ENCODE measurements at places on chromosomes 2 and 18.

DNA sequence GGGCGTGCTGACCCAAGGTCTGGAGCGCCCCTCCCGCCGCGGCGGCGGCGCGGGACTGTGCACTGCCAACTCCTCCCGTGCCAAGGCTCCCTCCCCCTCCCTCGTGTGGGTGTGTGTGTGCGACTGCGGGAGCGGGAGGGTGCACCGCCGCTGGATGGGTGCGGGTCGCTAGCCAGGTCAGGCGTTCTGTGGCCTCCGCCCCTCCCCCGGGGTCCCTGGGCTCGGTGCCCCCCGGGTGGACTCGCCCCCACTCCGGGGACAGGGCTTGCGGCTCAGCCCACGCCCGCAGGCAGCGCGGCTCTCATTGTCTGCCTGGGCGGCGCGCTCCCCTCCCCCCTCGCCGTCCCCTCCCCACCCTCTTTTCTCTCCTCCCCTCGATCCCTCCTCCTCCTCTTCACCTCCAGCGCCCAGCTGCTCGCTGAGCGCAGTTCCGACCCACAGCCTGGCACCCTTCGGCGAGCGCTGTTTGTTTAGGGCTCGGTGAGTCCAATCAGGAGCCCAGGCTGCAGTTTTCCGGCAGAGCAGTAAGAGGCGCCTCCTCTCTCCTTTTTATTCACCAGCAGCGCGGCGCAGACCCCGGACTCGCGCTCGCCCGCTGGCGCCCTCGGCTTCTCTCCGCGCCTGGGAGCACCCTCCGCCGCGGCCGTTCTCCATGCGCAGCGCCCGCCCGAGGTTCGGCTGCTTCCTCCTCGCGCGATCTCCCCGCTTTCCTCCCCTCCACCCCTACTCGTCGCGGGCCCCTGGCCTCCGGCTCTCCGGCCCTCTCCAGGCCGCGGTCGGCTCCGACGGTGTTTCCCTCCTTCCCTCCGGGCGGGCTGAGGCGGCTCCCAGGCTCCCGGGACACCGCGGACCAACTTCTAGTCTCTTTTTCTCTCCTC is at the start of gene GATA6:
GATA6 (plus strand) TSS at position 579 of the 878 bp plus-strand sequence. CDS start 1,556 bp downstream, outside the sequence.
- DNase-seq, result peak; percentile 28

- DNase-seq, result no peak
Measured at GRCh38 chr2:169775765-169776164, 22.9 kb upstream of the SSB start.

GRCh38 chr2:38038682-38039081 is 37.3 kb downstream of the CYP1B1 start:
- no peak for DNase-seq

DNA sequence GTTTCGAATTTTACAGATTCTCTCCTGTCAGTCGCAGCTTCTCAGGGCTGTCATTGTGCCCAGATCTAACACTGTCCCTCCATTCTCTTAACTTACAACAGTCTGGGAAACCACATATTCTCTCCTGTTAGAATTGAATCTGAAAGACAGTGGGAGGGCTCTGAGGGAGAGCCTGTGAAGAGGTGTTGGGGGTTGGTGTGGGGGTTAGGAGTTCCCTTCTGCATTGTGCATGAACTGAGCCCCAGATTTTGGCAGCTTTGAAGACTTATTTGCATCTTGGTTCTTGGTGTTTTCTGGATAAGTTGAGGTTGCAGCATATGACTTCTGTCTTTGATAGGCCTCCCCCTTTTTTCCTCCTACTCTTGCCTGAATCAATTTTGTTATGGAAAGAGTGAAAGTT is 64.1 kb downstream of the TANC1 start:
- DNase-seq, result no peak

- no peak for DNase-seq
Measured at GRCh38 chr2:116141891-116142474, 1672.5 kb upstream of the DDX18 start.

- DNase-seq, result no peak
Measured at GRCh38 chr2:71156573-71156972, 26.1 kb downstream of the MPHOSPH10 start.

DNA sequence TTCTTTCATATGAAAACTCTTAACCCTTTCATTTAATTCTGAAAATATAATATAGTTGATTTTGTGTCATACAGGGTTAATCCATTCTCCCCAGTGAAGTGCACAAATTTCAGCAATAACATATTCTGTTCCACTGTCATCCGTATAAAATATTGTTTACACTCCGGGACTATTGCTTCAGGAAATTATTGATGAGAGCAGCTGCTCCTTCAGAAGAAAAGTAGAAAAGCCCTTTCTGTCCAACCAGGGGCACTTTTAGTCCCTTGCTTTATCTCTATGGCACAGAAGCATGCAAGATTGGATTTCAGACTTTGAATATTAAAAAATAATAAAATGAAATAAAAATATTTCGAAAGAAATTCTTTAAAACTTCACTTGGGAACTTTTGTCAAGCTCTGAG is 535.7 kb upstream of the SLC39A10 start:
- DNase-seq, result no peak

- DNase-seq, result no peak
Measured at GRCh38 chr2:180520206-180520605, 460.2 kb upstream of the UBE2E3 start.

GRCh38 chr18:39341129-39341528 is 1775.5 kb upstream of the CELF4 start:
- no peak for DNase-seq

GRCh38 chr2:62187246-62187645 is 8.7 kb upstream of the B3GNT2 start:
- DNase-seq, result no peak

- DNase-seq, result no peak
Measured at GRCh38 chr2:60535685-60536312, 17.7 kb downstream of the BCL11A start.

- DNase-seq, result no peak
Measured at GRCh38 chr2:197311421-197312033, 947 bp upstream of the ANKRD44 start.

DNA sequence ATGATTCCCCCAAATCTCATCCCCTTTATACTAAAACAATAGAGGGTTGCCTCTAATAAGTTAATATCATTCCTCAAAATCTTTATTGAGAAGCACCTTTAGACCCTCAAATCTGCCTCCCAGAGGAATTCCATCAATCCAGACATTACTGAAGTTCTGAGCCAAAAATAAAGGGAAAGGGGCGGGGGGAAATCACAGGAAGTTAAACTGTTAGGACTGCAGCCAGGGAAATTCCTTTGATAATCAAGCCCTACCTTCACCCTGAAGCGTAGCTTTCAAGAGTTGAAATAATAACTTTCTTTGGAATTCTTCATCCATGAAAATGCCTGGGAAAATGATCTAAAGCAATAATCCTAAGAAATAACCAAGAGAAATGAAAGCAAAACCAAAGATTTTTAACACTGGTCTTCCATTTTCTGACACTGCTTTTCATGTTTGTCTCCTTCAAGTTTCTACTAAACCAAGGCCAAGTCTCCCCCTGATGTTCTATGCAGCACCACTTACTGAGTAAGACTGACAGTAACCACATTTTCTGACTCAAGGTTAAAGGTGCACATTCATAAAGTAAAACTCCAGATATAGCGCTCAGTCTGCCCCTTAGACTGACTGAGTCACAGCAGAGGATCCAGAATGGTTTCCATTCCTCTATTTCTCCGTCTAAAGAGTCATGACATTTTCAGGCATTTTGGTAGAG is 78.2 kb downstream of the TCF4 start:
- DNase-seq, result no peak

DNA sequence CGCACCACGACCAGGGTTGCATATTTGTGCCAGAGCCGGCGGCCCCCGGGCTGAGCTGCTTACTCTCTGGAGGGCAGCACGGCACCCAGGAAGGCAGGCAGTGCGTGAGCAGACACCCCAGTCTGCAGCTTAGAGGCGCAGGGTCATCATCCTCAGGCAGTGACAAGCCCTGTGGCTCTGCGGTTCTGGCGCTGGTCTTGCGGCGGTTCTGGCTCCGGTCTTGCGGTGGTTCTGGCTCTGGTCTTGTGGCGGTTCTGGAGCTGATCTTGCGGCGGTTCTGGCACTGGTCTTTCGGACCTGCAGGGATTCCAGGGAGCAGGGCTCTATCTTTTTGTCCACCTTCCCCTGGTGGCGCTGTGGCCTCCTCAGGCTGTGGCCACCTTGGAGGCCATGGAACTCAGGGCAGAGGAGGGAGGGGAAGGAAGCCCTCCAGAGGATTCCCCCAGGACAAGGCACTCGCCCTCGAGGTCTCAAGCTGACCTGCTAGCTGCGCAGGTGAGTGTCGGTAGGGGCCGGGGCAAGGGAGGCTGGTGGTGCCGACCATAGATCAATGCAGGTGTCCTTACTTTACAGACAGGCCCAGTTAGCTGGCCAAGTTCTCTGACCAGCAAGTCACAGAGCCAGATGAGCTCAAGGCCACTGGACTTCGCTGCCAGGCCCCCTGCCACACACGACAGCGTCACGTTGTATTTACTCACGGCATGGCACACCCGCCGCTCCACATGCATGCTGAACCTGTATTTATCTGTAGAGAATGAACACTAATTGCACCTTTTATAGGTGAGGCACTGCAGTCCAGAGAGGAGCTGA is 14.9 kb downstream of the ESPNL start:
- DNase-seq, result no peak

GRCh38 chr18:41347057-41347456 is 608.0 kb upstream of the PIK3C3 start:
- DNase-seq, result no peak

Data from CD4-positive, alpha-beta T cell treated with Interferon alpha-2 for 1 hour (primary cell).